Ovary (tissue), 10 donors: ENCODE measurements at places on chromosomes 7 and 10. TPM values are rescaled to one million over a fixed set of nuclear protein-coding genes. Genes with fewer than 3 reads are reported as not detected.

GRCh38 chr7:132557489-132558044 lies 18.7 kb downstream of the PLXNA4 start:
- DNase-seq = no peak
- H3K4me1 ChIP-seq = no peaks in the 10 kb centered on the region
- no peak overlapping the region for H3K4me3 ChIP-seq
- no peaks in the 10 kb centered on the region for H3K36me3 ChIP-seq
- no peaks in the 10 kb centered on the region for H3K27me3 ChIP-seq

- peaks cover 2% of the 10 kb centered on the region for H3K4me1 ChIP-seq
- DNase-seq = no peak
- no peak overlapping the region for H3K4me3 ChIP-seq
- H3K27ac ChIP-seq = no peak overlapping the region
- no peaks in the 10 kb centered on the region for H3K27me3 ChIP-seq
- no peaks in the 10 kb centered on the region for H3K36me3 ChIP-seq
Observed at GRCh38 chr10:4652111-4653010, 173.6 kb upstream of the AKR1E2 start.

DNA sequence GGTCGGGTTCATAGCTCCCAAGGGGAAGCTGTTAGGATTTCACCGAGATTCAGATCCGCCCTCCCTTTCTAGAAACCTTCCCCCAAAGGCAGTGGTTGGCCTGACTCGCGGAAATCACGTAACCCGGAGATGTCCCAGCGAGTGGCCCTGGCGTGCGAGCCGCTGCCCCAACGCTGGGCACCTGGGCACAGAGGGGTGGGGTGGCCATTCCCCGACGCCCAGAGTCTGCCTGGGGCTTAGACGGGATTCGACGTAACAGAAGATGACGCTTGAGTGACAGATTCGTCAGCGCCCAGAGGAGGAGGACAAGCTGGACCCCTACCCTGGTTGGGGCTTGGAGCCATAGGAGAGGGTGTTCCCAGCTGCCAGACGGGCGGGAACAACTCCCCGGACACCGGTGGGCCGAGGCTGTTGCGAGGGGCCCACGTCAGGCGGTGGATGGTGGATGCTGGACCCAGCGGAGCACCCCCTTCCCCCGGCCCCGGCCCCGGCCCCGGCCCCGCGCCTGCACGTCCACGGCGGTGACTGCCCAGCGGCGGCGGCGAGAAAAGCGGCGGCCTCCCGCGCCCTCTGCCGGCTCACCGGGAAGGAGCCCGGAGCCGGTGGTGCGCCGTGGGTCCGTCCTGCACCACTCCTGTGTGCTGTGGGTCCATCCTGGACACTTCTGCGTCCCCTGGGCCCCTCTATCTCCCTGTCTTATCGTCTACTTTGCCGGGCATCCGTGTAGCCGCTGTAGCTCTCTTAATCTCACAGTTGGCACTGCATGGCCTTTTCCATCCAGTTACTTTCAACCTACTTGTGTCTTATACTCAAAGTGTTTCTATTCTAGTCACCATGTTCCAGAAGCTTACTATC lies 35.4 kb upstream of the KNDC1 start:
- H3K36me3 ChIP-seq = no peaks in the 10 kb centered on the region
- DNase-seq = no peak
- H3K27ac ChIP-seq = no peak overlapping the region
- no peaks in the 10 kb centered on the region for H3K4me1 ChIP-seq
- no peaks in the 10 kb centered on the region for H3K27me3 ChIP-seq
- no peak overlapping the region for H3K4me3 ChIP-seq

The TMEM178B gene
- total RNA-seq = 1.6 TPM

- H3K36me3 ChIP-seq = no peaks in the 10 kb centered on the region
- no peaks in the 10 kb centered on the region for H3K4me1 ChIP-seq
- H3K4me3 ChIP-seq = no peak overlapping the region
Observed at GRCh38 chr10:17199351-17199804, 2.1 kb downstream of the TRDMT1 start.

DNA sequence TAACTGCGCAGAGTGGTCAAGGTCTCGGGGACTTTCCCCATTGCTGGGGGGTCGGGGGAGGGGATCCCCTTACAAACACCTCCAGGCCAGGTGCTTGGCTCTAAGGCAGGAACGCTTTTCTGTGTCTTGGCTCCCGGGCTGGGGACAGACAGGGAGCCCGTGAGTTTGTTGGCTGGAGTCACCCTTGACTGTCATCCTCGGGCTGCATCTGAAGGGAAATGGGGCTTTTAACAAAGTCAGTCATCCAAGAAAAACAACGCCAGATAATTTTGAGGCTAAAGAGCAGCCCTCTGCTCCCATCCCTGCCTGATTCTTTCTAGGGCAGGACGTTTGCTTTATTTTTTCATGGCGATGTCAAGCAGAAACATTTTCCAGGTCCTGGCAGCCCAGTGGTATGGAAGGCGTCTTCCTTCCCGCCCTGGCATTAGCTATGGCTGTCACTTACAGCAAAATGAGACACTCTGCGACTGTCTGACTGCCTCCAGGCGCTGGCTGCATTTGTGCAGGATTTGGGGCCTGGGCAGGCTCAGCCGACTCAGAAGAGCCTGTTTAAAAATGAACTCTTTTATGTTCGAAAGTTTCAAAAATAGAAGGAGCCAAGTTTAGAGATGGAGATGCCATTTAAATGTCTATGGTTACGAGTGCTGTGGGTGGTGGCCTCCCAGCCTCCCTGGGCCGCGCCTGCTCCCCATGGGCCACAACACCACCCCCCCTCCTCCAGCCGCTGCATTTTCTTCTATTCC lies 54.7 kb upstream of the TNS3 start:
- DNase-seq = no peak
- no peaks in the 10 kb centered on the region for H3K36me3 ChIP-seq
- peaks cover 18% of the 10 kb centered on the region for H3K4me1 ChIP-seq
- no peak overlapping the region for H3K4me3 ChIP-seq
- no peaks in the 10 kb centered on the region for H3K27me3 ChIP-seq

The PLXNA4 gene
- total RNA-seq = 39.9 TPM

DNA sequence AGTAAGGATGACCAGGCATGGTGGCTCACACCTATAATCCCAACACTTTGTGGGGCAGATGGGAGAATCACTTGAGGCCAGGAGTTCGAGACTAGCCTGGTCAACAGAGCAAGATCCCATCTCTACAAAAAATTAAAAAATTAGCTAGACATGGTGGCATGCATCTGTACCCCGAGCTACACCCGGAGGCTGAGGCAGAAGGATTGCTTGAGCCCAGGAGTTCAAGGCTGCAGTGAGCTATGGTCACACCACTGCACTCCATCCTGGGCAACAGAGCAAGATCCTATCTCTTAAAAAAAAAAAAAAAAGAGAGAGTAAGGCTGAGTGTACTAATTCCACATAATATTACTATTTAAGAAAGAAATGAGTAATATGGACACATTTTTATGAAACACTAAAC lies 3.8 kb downstream of the P4HA1 start:
- no peak overlapping the region for H3K27ac ChIP-seq
- DNase-seq = no peak
- no peaks in the 10 kb centered on the region for H3K36me3 ChIP-seq
- H3K4me3 ChIP-seq = no peak overlapping the region

The HSPA12A gene
- 47.5 TPM for total RNA-seq
